ENCODE measurements at places on chromosomes 13 and 19.

GRCh38 chr13:94661406-94661805 is 50.9 kb downstream of the SOX21 start:
- DNase-seq = no peak

DNA sequence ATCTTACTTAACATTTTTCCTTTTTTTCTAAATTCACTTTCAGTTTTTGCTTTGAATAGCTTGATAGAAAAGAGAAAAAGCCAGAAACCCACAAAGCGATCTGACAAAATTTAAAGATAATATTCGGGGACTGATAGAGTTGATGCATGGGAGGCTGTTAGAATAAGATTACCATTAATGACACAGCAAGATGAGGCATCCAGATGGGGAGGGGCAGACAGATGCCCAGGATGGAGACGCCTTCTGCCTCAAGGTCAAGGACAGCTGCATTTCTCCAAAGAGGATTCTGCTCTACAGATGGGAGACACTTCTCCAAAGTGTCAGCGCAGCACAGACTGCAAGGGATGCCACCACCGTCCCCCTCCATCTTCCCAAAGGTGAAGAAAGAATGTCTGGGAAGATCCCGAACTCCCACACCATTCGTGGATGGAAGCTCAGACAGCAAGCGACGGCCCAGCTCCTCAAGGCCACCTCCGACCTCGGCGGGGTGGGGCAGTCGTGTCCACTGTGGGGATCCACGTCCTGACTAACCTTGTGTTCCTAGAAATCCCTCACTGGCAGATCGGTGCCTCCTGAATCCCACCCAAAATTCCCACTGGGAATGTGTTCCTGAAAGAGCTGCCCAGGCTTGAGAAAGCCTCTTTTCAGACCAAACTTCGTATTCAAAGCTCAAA is 32.9 kb downstream of the NAXD start:
- DNase-seq = peak; percentile 73

GRCh38 chr19:55173714-55174409 is 6.2 kb downstream of the SYT5 start:
- peak; percentile 63 for DNase-seq

GRCh38 chr19:48351341-48351752 is 12.4 kb downstream of the TMEM143 start:
- DNase-seq = peak; percentile 83

GRCh38 chr13:43363156-43363953 is 340.0 kb downstream of the DNAJC15 start:
- peak; percentile 7 for DNase-seq

DNA sequence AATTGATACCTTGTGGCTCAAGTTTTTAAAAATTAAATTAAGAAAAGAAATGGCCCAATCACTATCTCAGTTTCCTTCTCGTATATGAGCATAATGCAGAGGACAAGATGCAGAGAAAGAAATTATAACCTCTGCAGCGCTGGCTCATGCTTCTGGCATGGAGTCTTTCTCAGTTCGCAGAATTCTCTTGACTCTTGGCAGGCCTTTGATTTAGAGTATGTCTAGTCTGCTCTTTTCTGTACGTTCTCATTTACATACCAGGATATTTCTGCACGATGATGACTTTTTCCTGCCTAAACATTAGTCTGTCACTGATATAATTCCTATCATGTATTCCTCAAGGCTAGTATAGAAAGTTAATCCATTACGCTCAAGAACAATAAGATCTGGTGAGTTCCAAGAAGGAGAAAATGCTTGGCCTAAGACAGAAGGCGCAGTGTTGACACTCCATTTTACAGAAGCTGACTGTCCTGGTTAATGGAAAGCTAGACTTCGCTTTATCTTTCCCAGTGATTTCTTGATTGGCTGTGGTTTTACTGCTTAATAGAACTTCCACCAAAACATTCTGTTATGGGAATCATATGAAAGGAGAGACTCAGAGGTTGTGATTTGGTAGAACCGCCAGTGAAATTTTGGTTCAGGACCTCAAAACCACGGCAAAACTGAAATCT is 1.7 kb upstream of the SMAD9 start:
- DNase-seq = no peak

- no peak for DNase-seq
Observed at GRCh38 chr13:29569253-29570050, 26.0 kb downstream of the SLC7A1 start.

- no peak for DNase-seq
Observed at GRCh38 chr13:51502153-51502651, 49.4 kb upstream of the INTS6 start.

DNA sequence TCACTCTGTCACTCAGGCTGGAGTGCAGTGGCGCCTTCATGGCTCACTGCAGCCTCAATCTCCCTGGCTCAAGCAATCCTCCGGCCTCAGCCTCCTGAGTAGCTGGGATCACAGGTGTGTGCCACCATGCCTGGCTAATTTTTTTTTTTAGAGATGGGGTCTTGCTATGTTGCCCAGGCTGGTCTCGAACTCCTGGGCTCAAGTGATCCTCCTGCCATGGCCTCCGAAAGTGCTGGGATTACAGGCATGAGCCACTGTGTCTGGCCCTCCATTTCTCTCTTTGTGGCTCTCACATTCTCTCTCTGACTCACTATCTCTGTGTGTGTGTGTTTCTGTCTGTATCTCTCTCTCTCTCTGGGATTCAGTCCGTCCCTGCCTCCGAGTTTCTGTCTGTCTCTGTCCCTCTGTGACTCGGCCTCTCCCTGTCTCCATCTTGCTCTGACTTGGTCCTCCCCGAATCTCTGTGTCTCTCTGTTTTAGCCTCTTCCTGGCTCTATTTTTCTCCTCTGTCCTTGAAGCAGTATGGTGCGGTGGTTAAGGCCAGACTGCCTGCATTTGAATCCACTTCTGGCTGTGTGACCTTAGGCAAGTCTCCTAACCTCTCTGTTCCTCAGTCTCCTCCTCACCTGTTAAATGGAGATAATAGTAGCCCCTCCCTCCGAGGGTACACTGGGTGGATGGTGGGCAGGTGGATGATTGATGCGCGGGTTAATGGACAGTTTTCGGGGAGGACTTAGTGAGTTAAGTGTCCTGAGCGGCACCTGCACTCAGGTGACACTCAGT is 11.0 kb downstream of the MEIS3 start:
- DNase-seq = no peak

GRCh38 chr19:5292822-5293611 is 47.6 kb downstream of the PTPRS start:
- DNase-seq = peak; percentile 84

GRCh38 chr13:46053162-46054012 is 841 bp upstream of the ZC3H13 start:
- DNase-seq = peak; percentile 28

DNA sequence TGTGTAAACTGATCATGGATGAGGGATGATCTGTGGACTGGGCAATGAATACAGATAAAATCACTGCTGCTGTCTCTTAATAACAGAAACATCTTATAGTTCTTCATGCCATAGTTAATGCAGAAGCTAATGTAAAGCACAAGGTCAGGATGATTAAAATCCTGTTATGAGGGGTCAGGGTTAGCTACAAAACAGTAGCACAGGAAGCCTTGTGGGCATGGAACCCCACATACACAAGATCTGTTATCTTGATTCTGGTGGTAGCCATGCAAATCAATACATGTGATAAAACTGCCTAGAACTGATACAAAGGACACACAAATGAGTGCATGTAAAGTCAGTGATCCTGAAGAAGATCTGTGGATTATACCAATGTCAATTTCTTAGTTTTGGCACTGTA is 96.4 kb downstream of the KLF12 start:
- no peak for DNase-seq

DNA sequence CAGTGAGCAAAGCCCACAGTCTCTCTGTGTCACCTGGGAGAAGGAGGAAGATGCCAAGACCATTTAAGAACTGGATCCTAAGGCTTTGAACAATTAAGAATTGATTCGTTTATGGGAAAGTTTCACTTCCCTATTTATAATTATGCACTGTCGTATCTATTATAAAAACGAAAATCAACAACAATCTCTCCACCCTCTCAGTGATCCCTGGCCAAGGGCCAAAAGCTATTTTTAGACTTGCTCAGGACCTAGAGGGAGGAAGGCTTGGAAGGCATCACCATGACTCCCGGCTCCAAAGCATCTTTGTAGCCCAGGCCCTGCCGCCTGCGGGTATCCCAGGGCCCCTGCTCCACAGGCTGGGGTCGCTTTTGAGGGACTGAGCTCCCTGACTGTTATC is 1.3 kb downstream of the RHPN2 start:
- DNase-seq = no peak

- DNase-seq = no peak
Observed at GRCh38 chr13:85204668-85205344, 594.4 kb downstream of the SLITRK6 start.

- DNase-seq = no peak
Observed at GRCh38 chr13:51330791-51331190, 8.7 kb upstream of the SERPINE3 start.

- DNase-seq = no peak
Observed at GRCh38 chr19:35316560-35316959, 12.4 kb upstream of the CD22 start.

GRCh38 chr13:73111331-73111730 is 52.5 kb downstream of the KLF5 start:
- no peak for DNase-seq

DNA sequence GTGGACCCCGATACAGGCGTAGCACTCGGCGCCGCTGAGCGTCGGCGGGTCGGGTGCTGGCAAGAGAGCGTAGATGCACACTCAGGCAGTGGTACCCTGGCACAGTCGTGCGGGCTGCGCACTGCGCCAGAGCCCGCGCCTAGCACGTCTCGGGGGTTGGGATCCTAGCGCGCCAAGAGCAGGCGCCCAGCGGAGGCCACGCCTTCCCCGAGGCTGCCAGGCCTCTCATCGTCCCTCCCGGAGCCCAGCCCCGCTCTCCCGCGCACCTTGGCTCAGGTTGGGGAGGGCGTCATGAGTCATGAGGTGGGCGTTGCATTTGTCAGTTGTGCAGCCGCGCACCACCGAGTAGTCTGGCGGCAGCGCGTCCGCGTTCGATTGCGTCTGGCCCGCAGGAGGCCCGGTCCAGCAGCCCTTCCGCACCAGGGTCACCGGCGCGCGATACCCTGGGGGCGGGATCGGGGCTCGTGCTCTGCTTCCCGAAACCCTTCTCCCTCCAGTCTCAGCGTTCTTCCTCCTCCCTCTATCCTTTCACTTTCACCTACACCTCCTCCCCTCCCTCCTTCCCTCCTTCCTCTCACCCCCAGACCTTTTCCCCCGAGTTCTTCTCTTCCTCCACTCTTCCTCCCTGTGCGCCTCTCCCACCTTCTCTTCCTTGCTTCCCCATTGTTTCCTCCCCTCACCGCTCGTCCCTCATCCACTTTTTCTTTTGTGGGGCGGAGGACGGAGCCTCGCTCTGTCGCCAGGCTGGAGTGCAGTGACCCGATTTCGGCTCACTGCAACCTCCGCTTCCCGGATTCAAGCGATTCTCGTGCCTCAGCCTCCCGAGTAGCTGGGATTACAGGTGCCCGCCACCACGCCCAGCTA is 3.5 kb downstream of the LYPD5 start:
- DNase-seq = no peak

DNA sequence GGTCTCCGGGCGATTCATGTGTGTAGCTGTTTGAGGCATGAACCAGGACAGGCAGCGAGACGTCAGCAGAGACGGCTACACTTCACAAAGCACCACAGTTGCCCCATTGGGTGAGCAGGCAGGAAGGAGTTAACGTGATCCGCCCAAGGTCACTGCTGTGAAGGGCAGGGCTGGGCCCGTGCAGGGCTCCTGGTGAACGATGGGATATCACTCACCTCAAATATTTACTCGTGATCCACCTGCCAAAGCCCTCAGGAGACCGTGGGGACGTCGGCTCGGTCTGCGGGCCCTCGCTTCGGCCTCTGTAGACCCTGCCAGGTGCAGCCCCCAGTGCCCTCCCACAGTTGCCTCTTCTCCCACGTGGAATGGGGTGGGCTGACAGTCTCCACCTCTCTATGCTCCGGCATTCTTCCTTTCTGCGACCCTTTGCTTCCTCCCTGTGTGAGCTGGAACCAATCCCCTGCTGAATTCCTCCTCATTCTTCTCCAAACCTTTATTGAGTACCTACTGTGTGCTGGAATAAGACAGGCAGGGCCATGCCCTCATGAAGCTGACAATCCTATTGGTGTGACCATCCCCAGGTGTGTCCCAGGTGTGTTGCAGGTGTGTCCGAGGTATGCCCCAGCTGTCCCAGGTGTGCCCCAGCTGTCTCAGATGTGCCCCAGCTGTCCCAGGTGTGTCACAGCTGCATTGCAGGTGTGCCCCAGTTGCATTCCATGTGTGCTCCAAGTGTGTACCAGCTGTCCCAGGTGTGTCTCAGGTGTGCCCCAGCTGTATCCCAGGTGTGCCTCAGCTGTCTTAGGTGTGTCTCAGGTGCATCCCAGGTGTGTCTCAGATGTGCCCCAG is 2.0 kb upstream of the GRK1 start:
- no peak for DNase-seq

DNA sequence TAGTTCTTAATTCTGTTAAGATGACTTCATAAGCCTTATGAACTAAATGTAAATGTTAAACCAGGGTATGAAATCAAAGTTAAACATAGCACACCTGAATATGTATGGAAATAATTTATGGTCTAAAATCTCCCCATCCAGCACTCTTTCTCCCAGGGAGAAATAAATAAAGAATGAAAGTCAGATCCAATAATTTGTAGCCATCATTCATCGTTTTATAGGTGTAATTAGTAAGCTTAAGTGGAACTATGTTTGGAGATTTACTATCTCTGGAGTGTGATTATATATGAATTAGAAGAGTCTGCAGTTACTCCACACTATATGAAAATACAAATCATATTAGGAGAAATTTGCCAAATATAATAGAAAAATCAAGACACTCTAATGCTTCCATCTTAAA is 405.1 kb downstream of the DACH1 start:
- DNase-seq = no peak

DNA sequence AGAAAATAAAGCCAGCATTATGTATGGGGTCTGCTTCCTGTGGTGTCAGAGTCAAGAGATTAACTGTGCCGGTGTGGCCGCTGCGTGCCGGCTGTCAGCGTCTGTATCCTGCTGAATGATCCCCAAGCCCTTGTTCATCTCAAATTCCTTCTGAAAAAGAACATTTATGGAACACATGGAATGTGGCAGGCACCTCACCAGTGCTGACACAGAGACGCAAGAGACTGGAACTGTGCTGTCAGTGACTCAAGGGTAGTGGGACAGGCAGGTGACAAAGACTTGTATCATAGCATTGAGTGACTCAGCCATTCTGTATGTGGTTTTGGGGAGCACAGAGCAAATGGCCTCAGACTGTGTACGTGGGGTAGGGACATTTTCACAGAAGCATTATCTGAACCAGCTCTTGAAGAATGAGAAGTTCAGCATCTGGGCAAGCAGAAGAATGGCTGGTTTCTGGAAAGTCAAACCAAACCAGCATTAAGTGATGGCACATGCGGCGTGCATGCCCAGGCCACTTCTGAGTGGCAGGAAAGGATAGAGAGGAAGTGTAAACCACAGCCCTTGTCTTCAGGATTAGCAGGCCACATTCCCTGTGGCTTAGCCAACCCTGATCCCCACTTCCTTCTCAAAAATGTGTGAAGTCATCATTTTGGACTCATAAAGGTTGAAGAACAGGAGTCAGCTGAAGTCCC is 54.0 kb upstream of the IRS2 start:
- DNase-seq = no peak

DNA sequence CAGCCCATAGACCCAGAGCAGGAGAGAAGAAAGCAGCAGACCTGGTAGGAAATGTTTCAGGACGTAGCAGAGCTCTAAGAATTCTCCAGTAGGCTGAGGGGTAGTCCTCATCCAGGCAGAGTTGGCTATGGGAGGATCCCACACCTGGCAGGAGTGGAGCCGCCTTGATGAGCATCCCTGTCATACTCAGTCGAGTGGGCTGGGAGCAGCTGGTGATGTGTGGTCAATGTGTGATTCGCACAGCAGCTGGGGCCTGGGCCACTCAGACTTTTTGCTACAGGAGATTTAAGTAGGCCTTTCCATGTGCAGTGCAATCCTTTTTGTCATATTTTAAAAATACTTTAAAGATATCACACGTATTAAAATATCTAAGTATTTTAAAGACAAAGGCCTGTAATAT is 56.6 kb downstream of the MYO16 start:
- peak; percentile 43 for DNase-seq
